ENCODE measurements at places on chromosomes 7 and 10.

DNA sequence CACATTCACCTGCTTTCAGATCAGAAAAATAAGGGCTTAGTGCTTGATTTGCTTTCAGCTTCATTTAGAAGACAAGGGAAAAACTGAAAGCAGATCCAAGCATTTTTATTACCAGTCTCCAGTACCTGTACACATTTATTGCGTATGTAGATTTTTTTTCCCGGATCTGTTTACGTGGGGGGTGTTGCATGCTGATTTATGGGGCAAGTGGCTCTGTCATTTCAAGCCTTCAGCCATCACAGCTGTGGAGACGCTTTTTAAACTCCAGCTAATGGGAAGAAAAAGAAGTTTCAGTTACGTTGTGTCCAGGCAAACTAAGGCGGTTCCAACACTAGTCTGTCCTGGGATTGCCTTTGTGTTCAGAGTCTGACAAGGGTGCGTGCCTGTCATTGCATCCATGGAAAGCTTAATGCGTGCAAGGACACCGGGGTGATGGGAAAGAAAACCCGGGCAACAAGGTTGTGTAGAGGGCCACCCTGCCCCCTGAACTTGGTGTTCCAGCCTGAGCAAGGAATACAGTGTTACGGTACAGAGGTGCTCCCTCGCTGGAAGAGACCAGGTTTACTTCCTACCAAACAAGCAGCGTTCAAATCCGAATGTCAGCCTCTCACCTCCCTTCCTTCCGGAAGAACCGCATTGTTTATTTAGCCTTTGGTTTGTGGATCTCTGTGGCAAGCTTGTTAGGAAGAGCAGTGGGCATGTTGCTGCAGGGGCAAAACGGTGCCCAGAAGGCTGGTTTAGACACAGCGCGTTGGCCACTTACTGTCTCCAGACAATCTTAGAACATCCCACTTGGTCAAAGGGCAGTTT is 128.2 kb downstream of the FGFR2 start:
- no peak for DNase-seq

GRCh38 chr10:108632144-108632543 is 1291.2 kb downstream of the XPNPEP1 start:
- no peak for DNase-seq

- no peak for DNase-seq
Measured at GRCh38 chr10:115918812-115919211, 354.2 kb downstream of the GFRA1 start.

- no peak for DNase-seq
Measured at GRCh38 chr10:15227611-15228372, 59.3 kb upstream of the NMT2 start.

DNA sequence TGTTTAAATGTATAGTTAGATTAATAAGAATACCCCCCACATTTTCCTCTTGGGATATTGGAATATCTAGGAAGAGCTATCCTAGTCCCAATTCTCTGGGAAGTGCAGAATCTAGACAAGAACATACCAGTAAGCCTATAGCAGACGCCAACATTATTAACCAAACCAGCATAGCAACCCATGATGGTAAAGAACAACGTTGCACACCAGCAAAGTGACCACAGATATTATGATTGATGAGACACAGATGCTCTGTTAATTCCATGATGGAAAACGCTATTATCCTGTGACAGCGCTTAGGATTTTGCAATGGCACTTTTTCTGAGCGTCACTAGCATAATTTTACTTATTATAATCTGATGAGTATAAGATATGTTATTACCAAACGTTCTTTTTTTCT is 603.1 kb upstream of the PCDH15 start:
- no peak for DNase-seq

DNA sequence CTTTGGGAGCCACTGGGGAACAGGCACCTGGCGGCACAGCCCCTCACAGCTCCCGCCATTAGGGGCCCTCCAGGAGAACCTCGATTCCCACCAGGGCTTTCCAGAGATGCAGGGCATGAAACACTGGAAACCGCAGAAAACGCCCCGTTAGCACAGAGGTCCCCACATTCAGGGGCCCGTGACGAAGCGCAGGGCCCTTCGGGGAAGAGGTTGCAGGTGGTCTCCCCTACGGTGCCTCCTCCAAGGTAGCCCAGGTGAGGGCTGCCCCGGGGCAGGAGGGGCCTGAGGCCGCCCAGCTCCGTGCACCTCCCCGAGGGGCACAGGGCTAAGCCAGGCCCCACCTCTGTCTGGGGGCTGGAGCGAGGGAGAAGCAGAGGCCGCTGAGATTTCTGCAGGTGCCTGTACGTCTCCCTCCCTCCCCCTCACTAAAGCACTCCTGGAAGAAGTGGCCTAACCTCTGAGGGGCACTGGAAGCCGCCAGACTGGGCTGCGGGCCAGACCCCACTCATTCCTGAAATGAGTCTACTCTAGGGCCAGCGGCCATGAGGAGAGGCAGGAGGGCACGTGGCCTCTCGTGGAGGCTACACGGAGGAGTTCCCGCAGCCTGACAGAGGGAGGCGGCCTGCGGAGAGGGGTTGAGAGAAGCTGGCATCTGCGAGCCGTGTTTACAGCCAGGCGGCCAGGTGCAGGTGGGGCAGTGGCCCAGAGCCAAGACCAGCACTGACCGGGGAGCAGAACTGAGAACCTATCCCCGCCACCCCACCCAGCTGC is 6.9 kb downstream of the PDGFA start:
- DNase-seq, result no peak

- no peak for DNase-seq
Measured at GRCh38 chr7:34075523-34076370, 170.4 kb downstream of the BMPER start.

DNA sequence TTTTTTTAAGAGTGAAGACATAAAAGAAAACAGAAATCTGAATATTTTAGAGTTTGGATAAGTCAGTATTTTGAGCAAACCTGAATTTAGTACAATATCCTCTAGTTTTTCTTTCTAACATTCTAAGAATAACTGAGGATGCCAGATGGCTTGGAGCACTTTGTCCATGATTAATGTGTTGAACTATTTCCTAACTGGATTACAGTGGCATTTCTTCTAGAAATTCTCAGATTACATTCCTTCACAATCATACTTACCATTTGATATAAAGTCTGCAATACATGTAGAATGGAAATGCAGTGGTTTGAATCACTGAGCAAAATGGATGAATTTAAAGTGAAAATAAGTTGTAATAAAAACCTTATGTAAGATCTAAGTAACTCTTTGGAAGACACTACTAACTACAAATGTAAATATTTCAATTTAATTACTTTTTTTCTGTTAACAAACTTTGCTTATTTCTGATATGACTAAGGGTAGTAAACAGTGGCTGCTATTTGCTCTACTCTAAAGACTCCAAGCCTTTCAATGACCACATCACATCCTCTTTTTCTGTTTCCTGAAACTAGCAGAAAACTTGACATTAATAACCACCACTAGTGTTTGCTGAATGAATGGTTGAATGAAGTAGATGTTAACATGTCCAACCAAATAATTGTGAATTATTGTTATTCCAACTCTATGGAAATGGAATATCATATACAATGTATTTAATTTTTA is 102.8 kb downstream of the PRKG1 start:
- DNase-seq, result no peak

Data from femur (tissue), 1 donor.